ENCODE measurements at places on chromosomes 6 and 20.

- DNase-seq, result no peak
Observed at GRCh38 chr6:32154514-32155161, 697 bp downstream of the PPT2 start.

DNA sequence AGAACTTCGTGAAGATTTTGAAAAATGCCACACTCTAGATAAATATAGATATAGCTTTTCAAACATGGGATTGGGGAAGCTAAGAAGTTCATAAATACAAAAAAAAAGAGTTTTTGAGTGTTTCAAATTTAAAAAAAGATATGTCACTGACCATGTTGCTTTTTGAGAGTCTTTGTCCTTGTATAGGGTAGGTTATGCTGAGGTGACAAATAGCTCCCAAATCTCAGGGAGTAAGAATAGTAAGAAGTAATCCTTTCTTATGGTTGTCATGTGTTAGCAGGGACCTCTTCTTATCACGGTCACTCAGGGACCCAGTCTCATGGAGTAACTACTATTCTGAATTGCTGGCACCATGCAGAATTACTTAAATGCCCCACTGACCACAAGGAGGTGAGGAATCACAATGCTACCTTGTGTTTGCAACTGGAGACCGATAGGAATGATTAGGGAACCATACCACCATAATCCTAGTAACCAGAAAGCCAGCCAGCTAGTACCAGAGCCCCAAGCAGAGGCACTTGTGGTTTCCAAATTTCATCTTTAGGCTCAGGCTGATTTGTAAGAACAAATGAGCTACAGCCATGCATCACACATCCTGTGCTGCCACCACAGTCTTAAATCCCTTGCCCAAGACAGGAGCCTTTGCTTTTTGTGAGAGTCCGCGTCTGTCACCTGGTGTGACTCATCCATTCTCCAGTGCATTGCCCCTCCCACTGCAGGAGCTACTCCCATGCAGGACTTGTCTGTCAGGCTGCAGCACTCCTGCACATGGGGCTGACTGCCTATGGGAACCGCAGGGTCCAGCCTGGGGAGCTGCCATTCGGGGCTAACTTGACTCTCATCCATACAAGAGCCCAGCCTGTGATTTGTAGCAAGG, 42.4 kb upstream of the ADGRF4 start:
- DNase-seq, result no peak

DNA sequence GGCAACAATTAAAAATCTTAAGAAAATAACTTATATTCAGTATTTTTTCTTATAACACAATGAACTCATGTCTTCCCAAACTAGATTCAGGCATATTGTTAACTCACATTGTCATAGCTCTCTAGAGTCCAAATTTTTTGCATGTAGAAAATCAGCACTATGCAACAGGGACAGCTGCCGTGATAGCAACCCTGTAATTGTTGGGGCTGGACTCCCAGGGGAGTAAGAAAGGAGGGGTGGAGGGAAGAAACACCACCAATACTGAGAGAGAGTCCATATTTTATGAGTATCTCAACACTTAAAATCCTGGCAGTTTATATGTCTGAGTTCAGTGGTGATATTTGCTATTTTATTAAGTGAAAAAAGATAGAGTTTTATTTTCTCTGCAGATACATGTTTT, 89.6 kb upstream of the HS3ST5 start:
- no peak for DNase-seq

DNA sequence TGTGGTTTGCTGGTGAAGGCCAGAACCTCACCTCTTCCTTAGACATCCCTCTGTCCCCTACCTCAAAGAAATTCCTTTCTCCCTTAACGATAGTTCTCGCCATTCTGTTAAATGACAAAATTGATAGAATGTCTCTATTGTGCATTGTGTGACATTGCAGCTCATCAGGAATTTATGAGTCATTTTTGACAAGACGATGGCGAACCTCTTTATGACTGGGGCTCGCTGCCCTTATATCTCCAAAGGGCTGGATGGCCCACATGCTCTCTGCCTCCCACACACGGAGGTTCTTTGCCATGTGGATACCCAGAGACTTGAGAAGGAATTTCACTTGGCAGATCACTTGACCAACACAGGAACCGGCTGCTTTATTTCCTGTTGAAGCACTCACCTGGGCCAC, 66.8 kb upstream of the RPS6KA2 start:
- no peak for DNase-seq

DNA sequence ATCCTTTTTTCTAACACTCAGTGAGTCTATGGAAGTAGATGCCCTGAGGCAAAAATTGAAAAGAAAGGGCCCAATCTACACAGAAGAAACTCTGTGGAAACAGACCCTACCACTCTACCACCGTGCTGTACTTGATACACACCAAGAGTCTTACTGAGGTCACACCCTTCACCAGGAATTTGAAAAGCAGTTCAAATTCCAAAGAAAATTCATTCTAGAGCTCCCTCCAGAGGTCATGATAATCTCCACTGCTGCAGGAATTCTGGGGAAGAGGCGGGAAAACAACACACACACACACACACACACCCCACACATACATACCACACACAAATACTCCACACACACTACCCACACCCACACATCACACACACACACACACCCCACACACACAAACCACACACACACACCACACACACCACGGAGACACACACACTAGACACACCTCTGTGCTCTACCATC, 336.8 kb downstream of the HDGFL1 start:
- DNase-seq, result no peak

DNA sequence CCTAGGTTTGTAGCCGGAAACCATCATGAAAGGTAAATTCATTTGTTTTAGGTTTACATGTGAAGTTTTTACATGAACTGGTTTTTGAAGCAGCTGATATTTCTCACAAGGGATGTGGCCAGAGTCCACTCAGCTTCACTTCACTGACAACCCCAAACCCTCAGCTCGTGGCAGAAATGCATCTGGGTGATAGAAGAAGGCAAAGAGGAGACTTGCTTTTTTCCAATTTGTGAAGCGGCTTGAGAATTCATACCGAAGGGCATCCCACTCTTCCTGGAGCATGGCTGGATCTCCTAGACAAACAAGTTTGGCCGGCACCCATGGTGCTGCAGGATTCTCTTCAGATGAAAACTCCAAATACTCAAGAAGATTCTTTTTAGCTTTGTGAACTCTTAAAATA, 392.8 kb upstream of the CNR1 start:
- DNase-seq, result no peak

- no peak for DNase-seq
Observed at GRCh38 chr6:72953971-72954381, 271.3 kb downstream of the KHDC1L start.

DNA sequence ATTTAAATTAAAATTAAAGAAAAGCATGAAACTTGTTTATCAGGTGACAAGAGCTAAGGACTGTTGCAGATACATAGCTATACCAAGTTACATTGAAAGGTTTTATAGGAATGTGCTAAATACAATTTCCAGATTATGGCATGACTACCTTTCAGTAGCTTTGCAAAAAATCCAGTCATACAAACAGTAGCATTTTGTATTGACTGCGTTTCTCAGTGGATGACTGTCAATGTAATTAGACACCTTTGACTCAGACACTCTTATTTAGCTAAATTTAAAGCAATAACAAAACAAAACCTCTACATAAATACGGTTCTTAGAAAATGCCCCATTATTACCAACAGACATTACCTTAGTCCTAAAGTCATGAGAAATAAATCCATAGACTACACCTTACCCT, 275.8 kb upstream of the RUNX2 start:
- DNase-seq, result no peak

DNA sequence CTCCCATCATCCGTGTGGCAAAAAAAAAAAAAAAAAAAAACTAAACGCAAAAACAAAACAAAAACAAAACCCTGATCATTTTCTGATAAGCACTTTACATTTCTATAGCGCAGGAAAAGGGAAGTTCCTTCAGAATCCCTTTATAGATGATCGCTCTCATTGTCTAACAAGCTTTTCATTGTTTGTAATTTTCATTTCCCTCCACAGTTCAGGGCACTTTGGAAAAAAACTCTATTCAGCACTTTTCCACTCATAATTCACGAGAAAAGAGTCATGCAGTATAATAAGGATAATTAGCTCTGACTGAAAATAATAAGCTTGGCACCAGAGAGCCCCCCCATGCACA, 89.4 kb upstream of the ATXN1 start:
- DNase-seq, result no peak

DNA sequence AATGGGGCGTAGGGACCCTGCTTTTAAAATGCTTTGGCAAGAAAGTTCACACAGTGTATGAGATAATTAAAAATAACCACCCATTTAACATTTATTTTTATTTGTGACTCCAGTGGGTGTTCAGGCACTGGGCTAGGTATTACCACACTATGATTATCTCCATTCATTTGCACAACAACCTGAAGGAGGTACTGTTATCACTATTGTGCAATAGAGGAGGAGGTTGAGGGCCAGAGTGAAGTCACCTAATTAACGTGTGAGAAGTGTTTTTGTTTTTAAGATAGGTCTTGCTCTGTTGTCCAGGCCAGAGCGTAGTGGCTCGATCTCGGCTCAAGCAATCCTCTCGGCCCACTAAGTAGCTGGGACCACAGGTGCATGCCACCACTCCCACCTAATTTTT, 29.2 kb downstream of the MAK start:
- no peak for DNase-seq

DNA sequence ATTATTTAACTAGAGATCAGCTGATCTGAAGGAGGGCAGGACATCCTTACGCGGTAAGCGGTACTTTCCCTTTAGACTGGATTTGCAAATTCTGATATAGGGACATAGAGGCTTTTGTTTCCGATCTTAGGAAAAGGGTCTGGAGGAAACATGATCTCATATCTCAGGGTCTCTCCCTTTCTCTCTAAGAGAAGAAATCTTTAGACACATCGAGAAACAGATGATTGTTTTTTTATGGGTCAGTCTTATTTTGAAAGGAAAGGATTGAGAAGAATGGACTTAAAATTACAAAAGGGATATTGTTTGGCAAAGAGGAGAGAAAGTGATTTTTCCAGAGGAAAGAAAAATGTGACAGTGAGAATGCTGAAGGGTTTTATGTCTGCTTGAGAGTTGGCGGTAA, 83.9 kb upstream of the OGFRL1 start:
- DNase-seq, result no peak

DNA sequence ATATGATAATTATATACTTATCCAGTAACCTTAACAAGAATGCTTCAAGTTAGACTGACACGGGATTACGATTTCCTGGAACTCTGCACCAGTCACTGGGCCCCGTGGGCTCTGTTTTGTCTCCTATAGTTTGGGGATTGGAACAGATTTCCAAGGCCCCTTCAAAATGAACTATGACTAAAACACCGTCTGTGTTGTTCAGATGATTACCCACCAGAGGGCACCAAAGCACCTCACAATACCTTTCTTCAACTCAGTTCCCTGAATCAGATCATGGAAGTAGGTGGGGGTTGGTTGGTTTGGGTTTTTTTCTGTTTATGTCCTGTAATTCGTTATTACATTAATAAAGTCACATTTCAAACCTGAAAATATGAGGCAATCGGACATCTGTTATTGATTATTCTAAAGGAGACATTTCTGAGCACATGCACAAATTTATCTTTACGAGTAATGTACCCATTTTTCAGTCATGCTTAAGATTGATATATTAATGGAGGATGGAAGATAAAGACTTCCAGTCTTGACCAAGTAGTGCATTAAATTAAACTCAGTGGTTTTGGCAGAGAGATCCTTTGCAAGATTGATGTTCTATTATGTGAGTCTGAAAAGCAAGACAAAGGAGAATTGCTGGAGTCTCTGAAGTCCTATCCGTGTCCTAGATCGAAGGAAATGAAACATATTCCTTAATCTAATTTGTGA, 112.0 kb upstream of the COL21A1 start:
- DNase-seq, result peak; percentile 67

- peak; percentile 27 for DNase-seq
Observed at GRCh38 chr6:143397227-143398222, 53.0 kb downstream of the ADAT2 start.

- DNase-seq, result no peak
Observed at GRCh38 chr20:43961541-43962471, 47.2 kb downstream of the TOX2 start.

GRCh38 chr6:150372051-150372450, 3.2 kb downstream of the IYD start:
- no peak for DNase-seq

DNA sequence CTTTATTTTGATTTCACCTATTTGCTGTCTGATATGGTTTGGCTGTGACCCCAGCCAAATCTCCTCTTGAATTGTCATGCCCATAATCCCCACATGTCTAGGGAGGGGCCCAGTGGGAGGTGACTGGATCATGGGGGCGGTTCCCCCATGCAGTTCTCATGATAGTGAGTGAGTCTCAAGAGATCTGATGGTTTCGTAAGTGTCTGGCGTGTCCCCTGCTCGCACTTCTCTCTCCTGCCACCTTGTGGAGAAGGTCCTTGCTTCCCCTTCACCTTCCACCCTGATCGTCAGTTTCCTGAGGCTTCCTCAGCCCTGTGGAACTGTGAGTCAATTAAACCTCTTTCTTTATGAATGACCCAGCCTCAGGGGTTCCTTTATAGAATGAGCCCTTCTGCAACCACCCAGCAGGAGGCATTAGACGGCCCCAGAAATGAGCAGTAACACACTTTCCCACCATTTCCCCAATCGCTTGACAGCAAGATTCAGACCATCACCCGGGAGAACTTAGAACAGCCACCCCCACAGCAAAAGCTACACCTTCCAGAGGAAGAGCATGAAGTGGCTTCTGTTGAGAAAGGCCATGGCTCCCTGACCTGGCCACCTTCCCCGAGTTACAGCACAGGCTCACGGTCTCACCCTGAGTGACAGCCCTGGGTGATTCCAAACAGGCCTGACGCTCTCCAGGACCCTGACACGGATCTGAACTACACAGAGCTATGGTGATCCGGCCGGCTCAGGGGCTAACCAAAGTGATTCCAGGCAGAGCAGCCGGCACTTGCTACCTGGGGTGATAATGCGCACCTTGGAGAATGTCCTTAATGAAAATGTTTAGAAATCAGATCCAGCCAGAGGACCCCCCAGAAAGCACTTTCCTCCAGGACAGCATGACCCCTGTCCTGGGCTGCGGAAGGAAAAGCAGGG, 131.2 kb upstream of the CDH4 start:
- DNase-seq, result peak; percentile 66

- no peak for DNase-seq
Observed at GRCh38 chr20:2708073-2708415, 15.5 kb downstream of the EBF4 start.

- DNase-seq, result no peak
Observed at GRCh38 chr6:117531809-117532725, 49.6 kb downstream of the DCBLD1 start.

DNA sequence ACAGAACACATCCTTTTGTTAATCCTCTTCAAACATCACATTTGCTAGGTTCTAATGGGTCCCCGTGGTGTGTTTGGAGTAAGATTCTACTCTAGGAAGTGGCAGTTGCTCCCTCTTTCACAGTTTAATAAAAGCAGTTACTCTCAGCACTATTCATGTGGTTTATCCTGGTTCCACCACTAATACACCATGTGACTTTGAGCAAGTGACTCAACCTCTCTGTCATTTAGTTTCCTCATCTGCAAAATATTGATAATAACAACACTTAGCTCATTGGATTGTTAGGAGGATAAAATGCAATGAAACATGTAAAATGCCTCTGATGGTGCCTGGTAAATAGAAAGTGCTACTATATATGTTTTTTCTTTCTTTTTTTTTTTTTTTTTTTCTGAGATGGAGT, 488.0 kb upstream of the NOX3 start:
- no peak for DNase-seq

- no peak for DNase-seq
Observed at GRCh38 chr6:10276660-10277287, 138.1 kb downstream of the TFAP2A start.

Measured in endothelial cell (in vitro differentiated cells).